ENCODE measurements at places on chromosomes 12 and 14.

GRCh38 chr12:109764123-109764522 lies 50.5 kb downstream of the FAM222A start:
- DNase-seq = no peak

DNA sequence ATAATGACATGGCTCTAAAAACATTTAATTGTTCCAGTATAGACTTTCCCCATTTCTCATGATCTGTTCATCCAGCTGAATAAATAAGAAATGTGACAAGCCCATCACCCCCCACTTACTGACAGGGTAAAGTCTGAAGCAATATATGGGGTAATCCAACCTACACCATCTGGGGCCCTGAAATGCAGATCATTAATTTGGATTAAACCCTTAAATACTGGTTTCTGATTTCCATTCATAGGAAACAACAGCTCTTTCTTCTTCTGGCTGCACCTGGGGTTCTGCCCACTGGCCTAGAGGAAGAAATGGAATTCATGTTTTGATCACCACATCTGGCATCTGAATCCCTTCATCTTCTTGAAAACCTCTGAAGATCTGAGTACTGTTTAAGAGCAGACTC lies 39.3 kb upstream of the ACSM4 start:
- DNase-seq = no peak

DNA sequence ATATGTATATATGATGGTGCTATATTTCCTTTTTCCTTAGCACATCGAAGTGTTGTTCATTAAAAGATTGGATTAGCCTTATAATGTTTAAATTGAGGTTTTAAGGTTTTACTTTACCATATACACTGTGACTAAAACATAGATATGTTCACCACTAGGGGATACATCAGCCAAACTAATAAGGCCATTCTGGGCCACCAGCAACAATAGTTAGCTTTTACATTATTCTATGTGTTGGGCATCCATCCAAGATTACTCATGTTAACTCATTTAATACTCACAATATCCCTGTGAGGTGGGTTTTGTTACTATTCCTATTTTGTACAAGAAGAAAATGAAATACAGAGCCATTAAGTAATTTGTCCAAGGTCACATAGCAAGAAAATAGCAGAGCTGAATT lies 202.6 kb upstream of the AVPR1A start:
- no peak for DNase-seq

GRCh38 chr12:130514149-130514551 lies 176.5 kb downstream of the PIWIL1 start:
- no peak for DNase-seq

- DNase-seq = peak; percentile 70
Measured at GRCh38 chr12:111599453-111600204, 514 bp upstream of the ATXN2 start.

DNA sequence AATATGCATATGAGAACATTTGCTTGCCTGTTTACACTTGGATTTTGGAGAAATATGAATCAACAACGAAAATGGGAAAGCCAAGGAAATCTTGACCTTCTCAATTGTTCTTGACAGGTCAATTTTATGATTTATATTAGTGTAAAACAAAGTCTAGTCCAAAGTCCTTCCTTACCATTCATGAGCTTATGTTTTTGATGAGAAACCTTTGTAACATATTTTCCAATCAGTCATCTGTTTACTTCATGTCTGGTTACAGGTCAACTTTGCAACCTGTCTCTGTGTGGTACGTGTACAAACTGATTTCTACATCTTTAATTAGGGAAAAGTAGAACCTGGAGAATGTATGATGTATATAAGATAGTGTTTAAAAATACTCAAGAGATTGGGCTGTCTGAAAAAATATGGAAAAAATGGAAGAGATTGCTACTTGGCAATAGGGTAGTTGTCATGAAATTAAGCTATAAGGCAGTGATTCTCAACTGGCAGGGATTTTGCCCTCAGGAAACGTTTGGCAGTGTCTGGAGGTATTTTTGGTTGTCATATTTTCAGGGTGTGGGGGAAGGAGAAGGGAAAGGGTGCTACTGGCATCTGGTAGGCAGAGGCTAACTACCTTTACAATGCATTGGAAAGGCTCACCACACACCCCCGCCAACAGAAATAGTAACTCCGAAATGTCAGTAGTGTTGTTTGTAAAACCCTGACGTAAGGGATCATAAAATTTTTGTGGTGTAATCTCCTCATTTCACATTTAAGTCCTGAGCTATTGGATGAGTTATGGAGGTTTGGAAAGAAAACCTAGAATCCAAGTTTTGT lies 110.4 kb upstream of the PTPRB start:
- no peak for DNase-seq

DNA sequence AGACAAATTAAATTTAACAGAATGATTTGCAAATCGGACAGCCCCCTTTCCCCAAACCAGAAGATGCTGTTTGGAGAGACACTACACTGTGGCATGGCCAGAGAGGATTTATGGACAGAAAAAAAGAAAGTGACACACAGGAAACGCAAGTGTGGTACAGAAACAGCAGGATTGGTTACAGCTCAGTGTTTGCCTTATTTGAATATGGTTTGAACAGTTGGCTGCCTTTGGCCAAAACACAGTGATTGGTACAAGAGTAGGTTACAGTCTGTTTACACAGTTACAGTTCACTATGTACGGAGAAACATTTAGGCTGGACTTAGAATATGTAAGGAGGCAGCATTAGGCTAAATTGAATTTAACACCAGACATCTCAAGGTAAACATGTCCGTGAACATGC lies 335.3 kb downstream of the NPAS3 start:
- no peak for DNase-seq

GRCh38 chr14:71855399-71856036 lies 76.7 kb upstream of the RGS6 start:
- DNase-seq = no peak

DNA sequence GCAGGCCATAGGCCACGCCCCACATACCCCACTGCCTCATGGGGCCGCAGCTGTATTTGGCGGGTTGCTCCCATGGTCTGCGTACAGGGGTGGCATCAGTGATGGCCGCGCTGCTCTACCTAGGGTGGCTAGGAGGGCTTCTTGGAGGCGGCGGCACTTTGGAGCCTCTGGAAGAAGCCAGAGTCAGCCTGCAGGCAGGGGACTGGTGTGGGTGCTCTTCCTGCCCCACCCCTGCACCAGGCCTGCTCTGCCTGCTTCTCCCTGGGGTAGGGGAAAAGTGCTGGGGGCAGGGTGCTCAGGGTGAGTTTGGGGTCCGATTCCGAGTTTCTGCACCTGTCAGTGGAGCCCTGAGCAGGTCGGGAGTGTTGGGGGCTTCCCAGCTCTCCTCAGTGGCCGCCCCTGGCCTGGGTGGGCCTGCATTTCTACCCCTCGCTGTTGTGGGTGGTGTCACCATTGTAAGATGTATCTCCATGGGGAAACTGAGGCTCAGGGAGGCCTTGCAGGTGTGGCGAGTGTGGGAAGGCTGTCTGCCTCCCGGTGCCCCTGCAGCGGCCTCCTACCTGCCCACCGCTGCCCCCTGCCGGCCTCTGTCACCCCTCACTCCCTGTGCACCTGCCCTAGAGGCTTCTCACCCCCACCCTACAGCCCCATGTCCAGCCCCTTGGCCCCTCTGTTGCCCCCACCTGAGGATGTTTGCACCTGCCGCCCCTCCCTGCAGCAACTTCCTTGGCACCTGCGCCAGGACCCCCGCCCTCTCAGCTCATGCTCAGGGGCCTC lies 5.5 kb downstream of the CEP170B start:
- DNase-seq = no peak

DNA sequence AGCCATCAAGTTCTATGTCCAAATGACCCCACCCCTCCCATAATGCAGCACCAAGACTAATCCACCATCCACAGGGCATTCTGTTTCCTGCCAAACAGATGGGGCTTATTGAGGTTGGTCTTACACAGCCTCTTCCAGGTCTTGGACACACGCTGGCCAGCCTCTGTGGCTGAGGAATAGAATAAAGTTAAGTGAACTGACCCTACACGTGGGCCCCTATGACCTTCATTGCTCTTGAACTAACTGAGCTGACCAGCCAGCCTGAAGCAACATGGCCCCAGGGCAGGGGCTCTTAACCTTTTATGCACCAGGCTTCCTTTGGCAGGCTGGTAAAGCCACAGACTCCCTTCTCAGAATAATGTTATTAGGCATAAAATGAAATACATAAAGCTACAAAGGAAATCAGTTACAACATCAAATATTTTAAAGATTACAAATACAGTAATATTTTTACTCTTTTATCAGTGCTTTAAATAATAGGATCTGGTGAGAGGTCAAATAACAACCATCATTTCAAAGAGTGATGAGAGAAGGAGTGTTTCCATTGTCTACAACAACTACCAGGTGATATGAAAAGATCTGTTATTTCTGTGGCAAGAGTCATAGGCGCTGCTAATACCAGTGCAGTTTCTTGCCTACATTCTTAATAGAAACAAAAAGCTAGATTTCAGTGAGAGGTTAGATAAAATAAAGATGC lies 192.9 kb upstream of the NUDT4 start:
- no peak for DNase-seq

GRCh38 chr14:35480119-35480769 lies 53.7 kb upstream of the INSM2 start:
- DNase-seq = no peak

Data from cortex of kidney (tissue), 1 donor.